ENCODE measurements at places on chromosomes 11 and 22.

- peak; percentile 69 for DNase-seq
Observed at GRCh38 chr11:101880222-101880621, 34.6 kb upstream of the CEP126 start.

- DNase-seq = no peak
Observed at GRCh38 chr22:25650833-25651232, 86.4 kb downstream of the GRK3 start.

GRCh38 chr11:132158696-132159095 is 788.3 kb downstream of the NTM start:
- no peak for DNase-seq

DNA sequence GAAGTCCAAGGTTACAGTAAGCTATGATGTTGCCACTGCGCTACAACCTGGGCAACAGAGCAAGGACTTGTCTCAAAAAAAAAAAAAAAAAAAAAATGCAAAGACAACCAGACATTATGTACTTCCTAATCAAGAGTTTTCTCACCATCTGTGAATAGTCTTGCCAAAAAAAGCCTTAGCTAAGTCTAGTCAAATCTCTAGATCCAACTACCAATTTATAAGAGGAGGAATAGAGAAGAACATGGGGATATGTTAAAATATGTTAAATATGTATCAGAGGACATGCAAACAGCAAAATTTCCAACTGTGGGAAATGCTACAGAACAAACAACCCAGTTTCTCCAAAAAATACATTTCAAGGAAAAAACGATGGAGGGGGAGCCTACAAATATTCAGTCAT is 45.6 kb downstream of the USP28 start:
- no peak for DNase-seq

GRCh38 chr11:132644520-132645239 is 887.6 kb downstream of the OPCML start:
- no peak for DNase-seq

GRCh38 chr11:44264761-44265160 is 45.2 kb downstream of the ALX4 start:
- no peak for DNase-seq

GRCh38 chr11:118643142-118643994 is 36.0 kb downstream of the PHLDB1 start:
- no peak for DNase-seq

DNA sequence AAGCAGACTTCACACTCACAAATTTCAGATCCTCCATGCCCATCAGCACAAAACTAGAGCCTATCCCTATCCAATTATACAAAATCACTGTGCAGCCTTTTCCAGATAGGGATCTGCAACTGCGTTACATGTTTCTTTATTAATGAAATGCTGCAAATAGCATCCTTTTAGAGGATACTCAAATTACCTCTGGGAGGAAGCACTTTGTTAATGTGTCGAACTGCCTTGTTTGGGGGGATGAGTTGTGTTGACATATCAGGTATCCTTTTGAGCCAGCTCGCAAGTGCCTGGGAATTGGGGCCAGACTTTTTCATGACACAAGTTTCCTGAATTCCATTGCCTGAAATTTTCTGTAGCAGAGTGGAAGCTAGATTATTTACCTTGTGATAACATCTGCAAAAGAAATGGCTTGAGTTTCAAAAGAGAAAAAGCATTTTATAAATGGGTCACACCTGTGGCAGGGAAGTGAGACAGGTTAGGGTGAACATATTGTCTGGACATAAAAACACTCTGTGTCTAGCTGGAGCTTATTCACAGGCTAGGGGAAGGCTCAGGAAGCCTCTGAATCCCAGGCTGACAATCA is 299.1 kb upstream of the MTNR1B start:
- no peak for DNase-seq

DNA sequence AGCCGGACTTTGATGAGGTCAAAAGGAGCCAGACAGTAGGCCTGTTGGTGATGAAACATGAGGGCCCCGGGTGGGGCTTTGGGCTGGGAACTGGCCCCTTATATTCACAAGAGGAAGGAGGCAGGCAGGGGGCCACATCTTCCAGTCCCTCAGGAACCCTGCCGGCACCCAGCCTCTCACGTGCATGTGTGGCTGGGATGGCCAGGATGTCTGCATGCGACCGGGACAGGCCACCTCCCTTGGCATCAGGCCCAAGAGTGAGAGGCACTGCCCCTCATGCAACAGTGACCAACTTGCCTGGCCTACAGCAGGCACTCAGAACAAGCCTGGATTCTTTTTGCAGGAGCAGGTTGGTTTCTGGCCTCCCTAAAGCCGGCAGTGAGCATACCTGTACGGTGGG is 5.4 kb downstream of the SLC25A45 start:
- no peak for DNase-seq

DNA sequence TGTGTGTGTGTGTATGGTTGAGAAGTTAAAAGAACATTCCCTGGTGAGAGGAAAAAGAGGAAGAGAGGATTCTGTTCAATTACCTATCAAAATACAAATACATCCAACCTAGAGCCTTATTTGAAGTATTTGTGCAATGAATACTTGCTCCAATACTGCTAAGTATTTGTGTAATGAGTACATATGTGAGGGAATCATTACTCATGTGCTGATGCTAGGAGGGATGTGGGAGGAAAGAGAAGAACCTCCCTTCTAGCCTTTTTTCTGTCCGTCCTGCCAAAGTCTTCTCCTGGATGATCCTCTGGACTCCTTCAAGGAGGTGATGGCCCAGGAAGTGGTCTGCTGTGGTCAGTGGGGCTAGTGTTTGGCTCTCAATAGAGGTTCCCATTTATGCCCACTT is 36.0 kb upstream of the ACCSL start:
- no peak for DNase-seq

- peak; percentile 3 for DNase-seq
Observed at GRCh38 chr11:95556011-95556341, 233.6 kb downstream of the FAM76B start.

DNA sequence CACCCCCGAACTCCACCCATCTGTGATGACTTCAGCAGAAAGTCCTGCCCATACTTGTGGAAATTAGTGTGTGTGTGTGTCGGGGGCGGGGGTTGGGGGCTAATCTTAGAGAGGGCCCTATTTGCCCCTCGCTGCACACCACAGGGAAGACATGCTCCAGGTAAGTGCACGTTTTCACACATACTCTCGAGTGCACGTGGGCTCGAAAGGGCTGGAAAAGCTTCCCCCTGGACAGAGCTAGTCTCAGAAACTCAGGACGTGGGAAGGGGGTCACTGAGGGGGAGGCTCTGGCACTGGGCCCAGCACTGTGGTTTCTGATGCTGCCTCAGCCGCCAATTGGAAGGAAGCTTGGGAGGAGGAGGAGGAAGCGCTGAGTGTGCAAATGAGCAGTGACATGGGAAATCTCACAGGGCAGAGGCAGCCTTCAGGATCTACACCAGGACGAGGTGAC is 40.7 kb upstream of the CD82 start:
- DNase-seq = no peak

DNA sequence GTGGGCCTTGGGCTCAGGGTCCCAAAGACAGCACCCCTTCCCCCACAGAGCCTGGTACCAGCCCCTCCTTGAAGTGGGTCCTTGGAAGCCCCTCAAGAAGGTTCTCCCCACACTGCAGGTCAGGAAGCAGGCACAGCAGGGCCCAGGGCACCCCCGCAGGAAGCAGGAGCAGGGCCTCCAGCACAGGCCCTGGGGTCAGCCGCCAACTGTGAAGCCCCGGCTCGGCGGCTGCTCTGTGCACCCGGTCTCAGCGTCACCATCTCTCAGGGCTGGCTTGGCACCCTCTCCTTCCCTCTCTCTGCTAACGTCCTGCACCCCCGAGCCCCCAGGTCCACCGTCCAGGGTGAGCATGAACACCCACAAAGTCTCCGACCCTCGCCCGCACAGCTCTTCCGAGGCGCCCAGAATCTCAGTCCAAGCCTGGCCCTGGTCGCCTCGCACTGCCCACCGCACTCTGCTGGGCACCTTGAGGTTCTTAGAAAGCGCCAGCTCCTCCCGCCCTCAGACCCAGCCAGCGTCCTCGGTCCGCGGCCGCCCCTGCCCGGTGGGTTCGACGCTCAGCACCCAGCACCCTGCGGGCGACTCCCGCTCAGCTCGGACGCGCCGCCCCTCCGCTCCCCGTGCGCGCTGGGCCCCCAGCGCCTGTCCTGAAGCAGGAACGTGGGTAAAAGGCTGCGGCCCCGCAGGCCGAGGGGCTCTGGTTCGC is 1.4 kb upstream of the SIGIRR start:
- no peak for DNase-seq

DNA sequence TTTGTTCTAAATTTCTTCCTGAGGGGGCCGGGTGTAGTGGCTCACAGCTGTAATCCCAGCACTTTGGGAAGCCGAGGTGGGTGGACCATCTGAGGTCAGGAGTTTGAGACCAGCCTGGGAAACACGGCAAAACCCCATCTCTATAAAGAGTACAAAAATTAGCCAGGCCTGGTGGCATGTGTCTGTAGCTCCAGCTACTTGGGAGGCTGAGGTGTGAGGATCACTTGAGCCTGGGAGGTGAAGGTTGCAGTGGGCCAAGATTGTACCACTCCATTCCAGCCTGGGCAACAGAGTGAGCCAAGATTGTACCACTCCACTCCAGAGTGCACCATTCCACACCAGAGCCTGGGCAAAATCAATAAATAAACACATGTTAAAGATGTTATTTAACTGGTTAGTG is 20.6 kb upstream of the TOP3B start:
- no peak for DNase-seq

All from fibroblast of gingiva (primary cell).